ENCODE measurements at places on chromosomes 16 and 17.

GRCh38 chr17:82536512-82537201 lies 17.1 kb downstream of the FOXK2 start:
- DNase-seq: no peak

- DNase-seq: no peak
Observed at GRCh38 chr17:43215341-43215740, 3.7 kb downstream of the TMEM106A start.

- DNase-seq: no peak
Observed at GRCh38 chr16:66189951-66190350, 176.5 kb upstream of the CDH5 start.

DNA sequence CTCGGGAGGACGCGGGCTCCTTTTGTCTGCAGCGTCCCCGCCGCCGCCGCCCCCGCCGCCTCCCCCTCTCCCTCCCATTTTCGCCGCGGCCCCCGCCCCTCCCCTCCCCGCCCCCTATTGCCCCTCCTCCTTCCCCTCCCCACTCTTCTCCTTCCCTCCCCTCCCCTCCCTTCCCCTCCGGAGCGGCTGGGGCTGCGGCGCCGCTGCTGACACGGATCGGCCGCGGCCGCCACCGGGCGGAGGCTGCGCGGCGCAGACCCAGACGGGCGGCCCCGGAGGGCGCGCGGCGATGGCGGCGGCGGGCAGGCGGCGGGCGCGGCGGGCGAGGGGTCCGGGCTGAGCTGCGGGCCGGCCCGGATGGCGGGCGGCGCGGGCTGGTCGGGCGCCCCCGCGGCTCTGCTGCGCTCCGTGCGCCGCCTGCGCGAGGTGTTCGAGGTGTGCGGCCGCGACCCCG lies at the start of gene RAB11FIP4:
Gene RAB11FIP4 (plus strand): TSS at position 180 of the 454 bp plus-strand sequence. CDS start 178 bp downstream, at position 358.
- no peak for DNase-seq

Data from anterior cingulate cortex (tissue), 58 donors.